ENCODE measurements at places on chromosomes 3 and 15.

DNA sequence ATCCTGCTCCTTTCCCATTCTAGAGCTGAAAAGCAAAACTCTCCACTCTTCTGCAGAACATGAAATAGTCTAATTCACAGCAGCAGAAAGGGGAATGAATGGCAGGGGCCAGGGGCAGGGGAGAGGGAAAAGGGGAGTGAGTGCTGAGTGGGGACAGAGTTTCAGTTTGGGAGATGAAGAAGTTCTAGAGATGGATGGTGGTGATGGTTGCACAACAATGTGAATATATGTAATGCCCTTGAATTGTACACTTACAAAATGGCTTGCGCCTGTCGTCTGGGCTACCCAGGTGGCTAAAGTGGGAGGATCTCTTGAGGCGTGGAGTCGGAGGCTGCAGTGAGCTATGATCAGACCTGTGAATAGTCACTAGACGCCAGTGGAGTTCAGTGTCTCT lies 78.5 kb upstream of the MEF2A start:
- no peak for DNase-seq

- DNase-seq = no peak
Measured at GRCh38 chr3:1131166-1131565, 38.3 kb downstream of the CNTN6 start.

GRCh38 chr15:67303490-67304363 lies 49.1 kb downstream of the IQCH start:
- DNase-seq = peak; percentile 6

DNA sequence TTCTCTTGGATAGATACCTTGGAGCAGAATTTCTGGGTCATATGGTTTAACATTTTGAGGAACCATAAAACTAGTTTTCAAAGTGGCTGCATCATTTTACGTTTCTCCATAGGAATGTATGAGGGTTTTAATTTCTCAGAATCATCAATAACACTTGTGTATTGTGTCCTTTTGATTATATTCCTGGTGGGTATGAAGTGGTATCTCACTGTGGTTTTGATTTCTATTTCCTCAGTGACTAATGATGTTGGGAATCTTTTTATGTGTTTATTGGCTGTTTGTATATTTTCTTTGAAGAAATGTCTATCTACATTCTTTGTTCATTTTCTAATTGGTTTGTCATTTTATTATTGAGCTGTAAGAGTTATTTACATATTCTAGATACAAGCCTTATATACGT lies 28.8 kb downstream of the CDIN1 start:
- no peak for DNase-seq

- DNase-seq = no peak
Measured at GRCh38 chr3:111675846-111676210, 80.7 kb upstream of the ZBED2 start.

All from AG08395 (cell line).